ENCODE measurements at places on chromosomes 5 and 9.

- DNase-seq = no peak
Measured at GRCh38 chr5:5492087-5492933, 69.8 kb downstream of the ICE1 start.

DNA sequence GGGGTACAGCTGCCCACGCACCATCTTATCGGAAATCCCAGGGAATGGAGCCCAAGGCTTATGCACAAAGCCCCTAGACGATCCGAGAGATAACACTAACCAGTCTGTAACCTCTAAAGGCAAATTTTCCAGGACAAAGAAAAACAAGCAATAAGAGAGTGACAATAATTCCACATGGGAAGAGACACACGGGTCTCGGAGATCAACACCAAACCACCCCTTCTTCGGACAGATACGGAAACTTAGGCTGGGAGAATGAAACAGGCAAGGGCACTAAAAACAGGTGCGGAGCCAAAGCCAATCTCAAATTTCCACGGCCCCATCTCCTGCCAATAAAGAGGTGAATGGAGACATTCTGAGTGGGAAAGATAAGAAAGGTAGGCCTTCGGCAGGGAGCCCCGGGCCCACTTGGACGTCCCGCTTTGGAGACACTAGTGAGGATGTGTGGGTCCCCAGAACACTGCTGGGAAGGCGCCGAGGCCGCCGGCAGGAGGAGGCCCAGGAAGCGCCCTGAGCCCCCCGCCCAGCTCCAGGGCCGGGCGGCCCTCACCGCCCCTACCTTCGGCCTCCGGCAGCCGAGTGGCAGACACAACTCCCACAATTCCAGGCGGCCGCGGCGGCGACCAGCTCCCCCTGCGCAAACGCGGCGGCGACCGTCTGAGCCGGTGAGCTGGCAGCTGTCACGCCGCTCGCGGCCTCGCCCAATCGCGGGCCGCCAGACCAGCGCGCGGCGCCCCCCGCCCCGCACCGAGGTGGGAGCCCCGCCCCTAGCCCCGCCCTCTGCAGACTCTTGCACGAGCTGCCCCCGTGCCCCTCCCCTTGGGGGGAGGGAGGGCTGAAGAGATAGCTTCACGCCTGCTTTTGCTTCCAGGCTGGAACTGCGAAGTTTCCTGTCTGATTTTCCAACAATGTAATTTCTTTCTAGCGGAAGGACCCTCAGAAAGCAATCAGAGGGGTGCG, at the start of gene SIL1:
TSS of gene SIL1 (minus strand) at position 659 of the 960 bp plus-strand sequence. CDS start 70,525 bp downstream, outside the sequence.
- peak; percentile 79 for DNase-seq

- DNase-seq = no peak
Measured at GRCh38 chr5:156912869-156913268, 50.2 kb downstream of the TIMD4 start.

- DNase-seq = no peak
Measured at GRCh38 chr9:98135938-98136337, 16.9 kb upstream of the TRIM14 start.

DNA sequence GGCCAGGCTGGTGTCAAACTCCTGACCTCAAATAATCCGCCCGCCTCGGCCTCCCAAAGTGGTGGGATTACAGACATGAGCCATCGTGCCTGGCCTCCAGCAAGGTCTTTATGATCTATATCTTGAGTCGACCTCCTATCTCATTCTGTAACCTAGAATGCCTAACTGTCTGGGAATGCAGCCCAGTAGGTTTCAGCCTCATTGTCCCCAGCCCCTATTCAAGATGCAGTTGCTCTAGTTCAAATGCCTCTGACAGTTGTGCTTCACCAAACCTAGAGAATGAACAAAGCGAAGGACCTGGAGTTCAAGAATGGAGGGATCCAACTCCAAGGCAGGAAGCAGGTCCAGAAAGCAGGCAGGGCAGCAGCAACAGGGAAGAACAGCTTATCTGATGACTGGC, 30.8 kb downstream of the GLRX start:
- DNase-seq = no peak

GRCh38 chr5:68957591-68957990, 136.2 kb upstream of the SLC30A5 start:
- DNase-seq = no peak

- no peak for DNase-seq
Measured at GRCh38 chr9:19994296-19994695, 205.5 kb upstream of the SLC24A2 start.

DNA sequence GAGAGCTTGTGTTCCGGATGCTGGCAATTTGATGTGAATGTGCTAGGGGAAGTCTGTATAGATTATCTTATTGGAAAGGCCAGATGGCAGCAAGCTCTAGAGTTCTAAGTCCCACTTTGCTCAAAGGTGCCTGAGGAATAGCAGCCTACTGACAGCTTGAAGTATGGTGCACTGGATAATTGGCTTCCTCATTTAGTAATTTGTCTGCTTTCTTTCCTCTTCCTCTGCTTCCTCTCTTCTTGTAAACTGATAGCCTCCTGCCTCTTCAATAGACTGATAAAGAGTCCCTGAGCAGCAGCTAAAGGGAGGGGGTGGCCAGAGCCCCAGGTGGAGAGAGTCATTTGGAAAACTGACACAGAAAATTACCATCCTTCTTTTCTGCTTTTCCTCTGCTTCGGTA, 177.3 kb downstream of the FGF1 start:
- DNase-seq = no peak

DNA sequence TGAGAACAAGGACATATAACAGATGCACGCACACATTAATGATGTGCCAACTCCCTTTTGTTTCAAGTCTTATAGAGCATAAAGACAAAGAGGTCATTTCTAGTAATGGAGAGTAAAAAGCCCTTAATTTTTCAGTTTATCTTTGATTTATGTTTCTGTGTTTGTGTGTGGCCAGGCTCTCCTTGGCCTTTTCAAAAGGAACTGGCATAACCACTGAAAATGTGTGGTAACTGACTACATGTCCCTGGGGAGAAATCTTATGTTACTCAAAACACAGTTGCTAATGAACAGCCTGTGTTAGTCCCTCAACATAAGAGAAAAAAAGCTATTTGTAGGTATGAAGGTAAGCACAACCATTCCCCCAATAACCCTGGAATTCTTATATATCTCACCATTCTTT, 47.6 kb upstream of the SHOC1 start:
- no peak for DNase-seq

- no peak for DNase-seq
Measured at GRCh38 chr9:137433349-137433915, 7.7 kb downstream of the ENTPD8 start.

DNA sequence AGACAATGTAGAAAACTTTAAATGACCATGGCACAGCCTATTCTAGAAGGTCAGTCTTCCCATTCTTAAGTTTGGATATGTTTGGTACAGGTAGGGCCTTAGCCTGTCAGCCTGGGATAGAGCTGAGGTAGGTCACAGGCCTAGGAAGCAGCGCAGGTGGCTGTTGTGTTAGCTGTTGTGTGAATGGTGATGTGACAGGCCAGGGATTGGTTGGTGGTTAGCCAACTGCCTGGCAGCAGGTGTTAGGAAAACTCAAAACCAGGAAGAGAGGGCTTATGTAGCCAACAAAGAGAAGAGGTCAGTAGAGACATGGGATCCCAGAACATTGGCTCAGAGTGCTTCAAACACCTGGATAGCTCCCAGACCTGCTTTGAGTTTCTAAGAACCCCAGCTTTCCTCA, 84.2 kb downstream of the FBXO38 start:
- DNase-seq = no peak

- DNase-seq = no peak
Measured at GRCh38 chr9:136079211-136079915, 15.7 kb downstream of the NACC2 start.

GRCh38 chr9:132443951-132444607, 34.1 kb downstream of the CFAP77 start:
- no peak for DNase-seq

- DNase-seq = no peak
Measured at GRCh38 chr5:179379321-179379890, 34.1 kb upstream of the ADAMTS2 start.

GRCh38 chr9:77575785-77576184, 72.3 kb downstream of the GNA14 start:
- DNase-seq = no peak

GRCh38 chr5:96316017-96316416, 117.0 kb downstream of the PCSK1 start:
- DNase-seq = no peak

DNA sequence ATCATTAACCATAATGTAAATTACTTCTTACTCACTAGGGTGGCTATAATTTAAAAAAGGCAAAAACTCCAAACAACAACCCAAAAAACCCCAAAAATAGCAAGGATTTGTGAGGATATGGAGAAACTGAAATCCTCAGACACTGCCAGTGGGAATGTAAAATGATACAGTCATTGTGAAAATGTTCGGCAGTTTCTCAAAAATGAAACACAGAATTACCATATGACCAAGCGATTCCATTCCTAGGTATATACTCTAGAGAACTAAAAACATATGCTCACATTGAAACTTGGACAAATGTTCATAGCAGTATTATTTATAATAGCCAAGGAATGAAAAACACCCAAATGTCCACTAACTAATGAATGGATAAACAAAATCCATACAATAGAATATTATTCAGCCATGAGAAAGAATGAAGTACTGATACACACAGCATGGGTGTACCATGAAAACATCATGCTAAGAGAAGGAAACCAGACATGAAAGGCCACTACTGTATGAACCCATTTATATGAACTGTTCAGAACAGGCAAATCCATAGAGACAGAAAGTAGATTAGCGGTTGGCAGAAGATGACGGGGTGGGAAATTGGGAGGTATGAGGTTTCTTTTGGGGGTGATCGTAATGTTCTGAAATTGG, 119.1 kb downstream of the MAPKAP1 start:
- DNase-seq = no peak

GRCh38 chr5:34535944-34536623, 120.0 kb upstream of the RAI14 start:
- DNase-seq = no peak

- no peak for DNase-seq
Measured at GRCh38 chr5:127425037-127425436, 92.4 kb upstream of the PRRC1 start.

GRCh38 chr5:39159811-39160490, 59.4 kb downstream of the FYB1 start:
- DNase-seq = no peak

DNA sequence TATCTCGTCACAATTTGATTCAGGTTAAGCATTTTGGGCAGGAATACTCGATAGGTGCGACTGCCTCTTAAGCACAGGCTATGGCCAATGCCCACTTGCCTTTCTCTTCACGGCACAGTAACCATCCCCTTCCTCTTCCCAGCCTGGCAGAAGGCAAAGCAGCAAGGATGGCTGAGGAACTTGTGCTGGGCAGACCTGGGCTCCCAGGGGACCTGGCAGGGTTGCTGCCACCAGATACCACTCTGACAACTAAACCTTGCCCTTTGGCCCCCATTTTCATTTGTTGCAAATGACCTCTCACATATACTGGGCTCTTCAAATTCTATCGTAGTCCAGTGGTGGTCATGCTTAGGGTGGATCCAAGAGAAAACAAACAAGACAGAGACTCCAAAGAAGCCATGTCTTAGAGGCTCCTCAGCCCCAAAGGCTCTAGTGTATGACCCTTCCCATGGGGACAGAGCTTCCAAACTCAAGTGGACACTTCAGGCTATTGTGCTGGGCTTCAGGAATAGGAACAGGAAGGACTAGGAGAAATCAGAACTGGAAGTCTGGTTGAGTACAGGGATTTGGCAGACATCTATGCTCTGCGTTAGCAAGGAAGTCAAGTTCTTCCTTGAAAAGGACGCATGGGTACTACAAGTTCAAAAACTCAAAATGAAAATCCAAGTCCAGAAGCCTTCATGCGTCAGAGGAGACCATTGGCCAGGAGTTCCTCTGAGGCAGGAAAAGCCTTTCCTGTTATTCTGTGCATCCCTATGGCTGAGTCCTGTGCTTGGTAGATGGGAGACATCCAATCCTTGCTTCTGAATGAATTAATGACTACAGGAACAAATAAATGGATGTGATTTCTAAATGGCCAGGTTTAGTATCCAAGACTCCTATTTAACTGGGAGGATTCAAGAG, 64.6 kb upstream of the PLPP1 start:
- no peak for DNase-seq

DNA sequence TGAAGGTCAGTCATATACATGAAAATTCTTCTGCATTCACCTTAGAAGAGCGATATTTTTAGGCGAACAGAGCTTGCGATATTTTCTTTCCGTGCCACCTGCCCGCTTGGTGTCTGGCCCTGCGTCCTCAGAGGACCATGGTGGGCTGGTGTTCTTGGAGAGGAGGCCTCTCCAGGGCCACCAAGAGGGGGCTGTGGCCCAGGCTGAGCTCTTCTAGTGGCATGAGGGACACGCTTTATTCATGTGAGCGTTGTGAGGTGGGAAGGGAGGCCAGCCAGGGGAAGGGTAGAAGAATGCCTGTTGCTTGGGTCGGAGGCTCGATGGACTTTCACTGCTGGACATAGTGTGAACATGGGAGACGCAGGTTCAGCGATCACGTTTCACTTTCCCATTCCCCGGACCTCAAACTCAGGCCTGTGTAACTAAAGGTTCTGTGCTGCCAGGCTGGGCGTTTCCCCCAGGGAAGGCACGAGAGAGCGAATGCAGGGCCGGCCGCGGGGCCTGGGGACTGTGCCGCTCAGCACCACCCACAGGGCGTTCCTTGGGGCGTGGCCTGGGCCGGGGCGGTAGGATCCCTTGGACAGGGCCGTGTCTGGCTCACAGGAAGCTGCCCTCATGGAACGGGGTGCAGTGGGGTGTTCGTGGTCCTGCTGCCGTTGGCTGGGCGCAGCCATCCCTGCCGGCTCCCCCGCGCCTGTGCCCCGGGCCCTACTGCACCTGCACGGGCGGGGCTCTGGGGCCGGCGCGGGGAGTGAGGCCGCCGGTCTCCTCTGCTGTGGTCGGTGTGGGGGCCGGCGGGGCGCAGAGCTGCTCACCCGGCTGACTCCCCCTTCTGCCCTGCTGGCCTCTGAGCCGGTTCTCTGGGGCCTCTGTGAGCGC, 40.7 kb upstream of the CLPTM1L start:
- no peak for DNase-seq
